ENCODE measurements at places on chromosomes 2 and 18.

DNA sequence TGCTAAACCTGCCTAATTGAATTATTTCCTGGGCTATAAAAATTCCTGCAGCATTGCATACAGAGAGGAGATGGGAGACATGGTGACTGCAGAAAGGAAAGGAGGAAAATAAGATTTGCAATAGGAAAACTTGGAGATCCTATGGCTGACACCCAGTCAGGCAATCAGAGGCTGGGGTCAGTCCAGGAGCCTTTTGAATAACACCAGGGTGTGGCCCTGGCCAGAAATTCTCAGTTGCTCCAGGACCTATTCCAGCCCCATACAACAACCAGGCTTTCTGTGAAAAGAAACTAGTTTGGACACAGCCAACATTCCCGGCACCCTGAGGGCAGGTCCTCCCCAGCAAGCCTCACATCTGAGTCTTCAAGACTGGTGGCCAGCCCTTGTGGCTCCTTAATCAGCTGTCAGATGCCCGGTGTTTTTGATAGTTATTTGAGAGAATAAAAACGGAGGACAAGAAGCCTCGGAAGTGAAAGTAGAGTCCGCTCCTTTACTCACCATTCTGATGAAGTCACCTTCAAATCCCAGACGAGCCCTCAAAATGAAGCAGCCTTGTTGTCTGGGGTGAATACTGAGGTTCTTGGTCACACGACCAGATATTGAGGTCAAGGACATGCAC is 31.1 kb upstream of the GMCL1 start:
- DNase-seq = no peak

- no peak for DNase-seq
These were observed 33.6 kb upstream of the AP1S3 start for GRCh38 chr2:223870840-223871611.

DNA sequence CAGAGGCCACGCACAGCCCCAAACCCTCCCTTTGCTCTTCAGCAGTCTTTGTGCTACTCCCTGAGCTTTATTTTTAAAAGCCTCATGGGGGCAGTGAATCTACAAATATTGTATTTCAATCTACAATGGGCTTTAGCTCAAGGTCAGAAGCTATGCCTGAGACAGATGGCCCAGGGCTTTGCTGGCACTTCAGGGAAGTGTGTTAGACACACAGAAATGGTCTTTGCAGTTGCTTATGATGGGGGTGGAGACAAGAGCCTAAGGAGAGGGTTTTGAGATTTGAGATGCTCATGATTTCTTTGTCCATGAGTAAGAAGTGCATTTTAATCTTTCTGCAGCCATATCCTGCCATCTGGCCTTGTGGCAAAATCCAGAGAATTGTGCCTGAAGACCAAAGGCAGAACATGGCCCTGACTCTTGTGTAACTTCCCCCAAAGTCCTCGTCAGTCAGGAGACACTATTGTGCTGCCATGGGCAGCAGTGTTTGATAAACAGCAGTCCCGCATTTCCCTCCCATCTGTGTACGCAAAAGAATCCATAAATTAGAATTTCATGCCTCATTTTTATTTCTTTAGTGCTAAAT is 92.6 kb downstream of the VAPA start:
- no peak for DNase-seq

- no peak for DNase-seq
These were observed 105.4 kb downstream of the RGPD3 start for GRCh38 chr2:106362789-106363188.

DNA sequence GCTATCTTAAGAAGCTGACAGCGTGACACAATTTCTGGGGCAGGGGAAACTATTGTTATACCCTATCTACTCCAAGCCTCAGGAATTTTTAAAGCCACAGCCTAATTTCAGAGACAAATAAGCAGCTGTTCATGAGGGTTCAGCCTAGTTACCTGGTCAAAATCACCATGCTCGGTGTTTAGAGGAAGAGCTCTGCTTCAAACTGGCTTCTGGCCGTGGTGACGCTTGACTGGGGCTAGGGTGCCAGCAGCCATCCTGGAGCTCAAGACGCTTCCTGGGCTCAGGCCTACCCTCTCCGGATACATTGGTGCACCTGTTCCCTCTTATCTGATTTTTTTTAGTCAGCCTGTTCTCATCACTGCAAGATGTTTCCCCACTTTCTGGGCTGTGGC is 41.7 kb downstream of the FRZB start:
- no peak for DNase-seq

- DNase-seq = no peak
These were observed 2.3 kb upstream of the TFCP2L1 start for GRCh38 chr2:121287146-121287798.

DNA sequence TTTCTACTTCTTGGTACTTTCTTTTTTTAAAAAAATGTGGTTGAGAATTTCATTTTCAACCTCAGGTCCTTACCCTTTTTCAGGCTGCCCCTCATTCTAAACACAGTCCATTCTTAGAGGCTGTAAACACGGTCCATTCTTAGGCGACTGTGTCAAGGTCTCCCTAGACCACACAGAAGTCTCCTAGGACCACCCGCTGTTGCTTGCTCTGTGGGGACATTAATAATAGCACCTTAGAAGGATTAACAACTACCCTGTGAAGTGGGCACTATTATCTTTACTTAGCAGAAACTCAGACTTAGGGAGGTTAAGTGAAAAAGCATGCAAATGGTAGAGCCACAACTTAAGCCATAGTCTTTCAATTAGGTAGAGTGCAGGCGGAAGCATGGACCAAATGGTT is 91.7 kb downstream of the RBMS1 start:
- no peak for DNase-seq

- no peak for DNase-seq
These were observed 166.2 kb downstream of the PHLPP1 start for GRCh38 chr18:62881509-62882016.

- no peak for DNase-seq
These were observed 335.3 kb downstream of the TNS1 start for GRCh38 chr2:217667512-217667911.

DNA sequence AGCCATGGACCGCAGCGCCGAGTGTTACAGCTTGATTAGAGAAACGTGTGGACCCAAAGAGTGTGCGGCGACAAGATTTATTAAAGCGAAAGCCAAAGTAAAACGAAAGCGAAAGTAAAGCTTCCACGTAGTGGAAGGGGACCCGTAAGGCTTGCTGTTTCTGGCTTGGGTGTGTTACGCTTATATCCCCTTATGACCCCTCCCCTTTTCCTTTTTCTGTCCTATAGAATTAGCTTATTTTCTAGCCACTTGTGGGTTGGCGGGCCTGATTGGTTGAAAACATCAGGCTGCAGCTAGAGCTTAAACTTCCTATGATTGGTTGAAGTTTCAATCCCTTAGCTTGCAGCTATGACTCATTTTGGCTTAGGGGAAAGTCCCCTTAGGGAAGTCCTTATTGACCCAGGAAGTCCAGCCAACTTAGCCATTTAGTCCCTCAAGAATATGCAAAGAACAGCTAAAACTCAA is 969.7 kb downstream of the DCDC2C start:
- no peak for DNase-seq

GRCh38 chr2:33907866-33908265 is 308.8 kb upstream of the FAM98A start:
- DNase-seq = no peak

GRCh38 chr2:230989731-230990130 is 6.2 kb upstream of the SPATA3 start:
- DNase-seq = no peak

DNA sequence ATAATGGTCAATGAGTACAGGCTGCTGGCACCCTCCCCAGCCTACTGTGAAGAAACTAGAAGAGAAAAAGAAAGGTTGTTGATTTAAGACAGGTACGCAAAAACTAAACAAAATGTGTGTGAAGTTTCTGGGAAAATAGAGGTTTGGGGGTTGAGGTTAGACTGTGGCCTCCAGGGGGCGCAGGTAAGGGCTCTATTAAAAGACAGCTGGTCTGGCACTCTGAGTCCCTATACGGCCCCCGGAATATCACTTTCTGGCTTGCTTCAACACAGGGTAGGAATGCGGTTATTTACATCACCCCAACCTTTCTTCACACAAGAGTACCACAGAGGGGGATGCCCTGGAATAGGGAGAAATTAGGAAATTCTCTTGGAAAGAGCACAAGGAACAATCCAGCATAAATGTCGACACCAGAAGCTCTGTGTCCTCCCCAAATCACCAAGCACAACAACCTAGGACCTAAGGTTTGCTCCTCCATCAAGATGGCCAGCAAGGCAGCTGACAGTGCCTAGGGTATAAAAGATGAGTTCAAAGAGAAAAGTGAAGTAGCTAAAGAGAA is 480.8 kb upstream of the KLHL29 start:
- no peak for DNase-seq

- no peak for DNase-seq
These were observed 9.0 kb downstream of the PMAIP1 start for GRCh38 chr18:59908799-59909198.

DNA sequence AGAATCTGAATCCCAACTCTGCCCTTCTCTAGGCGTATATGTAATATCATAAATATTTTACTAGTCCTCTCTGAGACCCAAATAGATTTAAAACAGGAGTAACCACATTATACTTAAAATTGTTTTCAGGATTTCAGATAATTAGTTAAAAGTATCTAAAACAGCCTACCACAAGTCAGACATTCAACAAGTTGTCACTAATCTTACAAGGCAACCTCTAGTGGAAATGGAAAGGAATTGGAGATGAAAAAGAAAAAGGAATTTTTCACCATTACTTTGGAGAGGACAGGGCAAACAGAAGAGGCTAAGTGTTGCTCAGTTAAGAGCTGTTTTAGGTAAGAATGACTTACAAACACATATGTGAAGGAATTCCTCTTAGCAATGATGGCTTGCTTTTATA is 11.4 kb downstream of the CUL3 start:
- no peak for DNase-seq

DNA sequence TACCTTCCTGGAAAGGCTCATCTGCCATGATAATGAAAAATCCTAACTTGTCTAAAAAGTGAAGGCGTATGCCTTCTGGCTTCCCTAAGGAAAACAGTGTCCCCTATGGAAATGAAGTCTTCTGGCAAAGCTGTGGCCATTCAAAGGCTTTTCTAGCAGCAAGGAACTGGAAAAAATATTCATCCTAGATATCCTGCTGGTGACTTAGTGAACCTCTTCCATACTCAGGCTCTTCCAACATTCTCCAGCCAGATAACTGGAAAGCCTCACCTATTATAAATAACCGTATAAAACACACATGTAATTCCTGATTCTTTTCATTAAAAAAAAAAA is 84.7 kb downstream of the RBMS1 start:
- DNase-seq = no peak

DNA sequence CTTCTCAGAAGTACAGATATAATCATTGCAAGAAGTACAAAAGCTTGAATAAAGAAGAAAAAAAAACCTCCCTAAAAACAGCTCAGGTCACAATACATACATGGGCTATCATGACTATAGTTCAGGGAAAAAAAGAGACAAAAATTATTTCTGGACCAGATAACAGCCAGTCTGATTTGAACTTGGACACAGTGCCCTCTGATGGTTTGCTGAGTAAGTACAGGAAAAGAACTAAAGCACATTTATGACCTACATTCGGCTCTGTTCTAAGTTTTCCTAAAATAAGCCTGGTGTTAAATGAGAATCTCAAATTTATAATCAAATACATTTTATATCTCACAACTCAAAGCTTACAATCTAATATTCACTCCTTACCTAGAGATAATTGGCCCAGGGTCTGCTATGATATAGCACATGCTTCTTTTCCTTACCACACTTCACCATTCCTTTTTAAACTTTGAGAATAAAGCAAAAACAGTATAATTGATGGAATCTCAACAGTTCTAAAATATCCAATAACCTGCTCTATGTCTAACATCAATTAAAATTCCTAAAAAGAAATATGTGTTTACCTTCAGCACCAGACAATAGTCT is 81.1 kb downstream of the RAPH1 start:
- no peak for DNase-seq

DNA sequence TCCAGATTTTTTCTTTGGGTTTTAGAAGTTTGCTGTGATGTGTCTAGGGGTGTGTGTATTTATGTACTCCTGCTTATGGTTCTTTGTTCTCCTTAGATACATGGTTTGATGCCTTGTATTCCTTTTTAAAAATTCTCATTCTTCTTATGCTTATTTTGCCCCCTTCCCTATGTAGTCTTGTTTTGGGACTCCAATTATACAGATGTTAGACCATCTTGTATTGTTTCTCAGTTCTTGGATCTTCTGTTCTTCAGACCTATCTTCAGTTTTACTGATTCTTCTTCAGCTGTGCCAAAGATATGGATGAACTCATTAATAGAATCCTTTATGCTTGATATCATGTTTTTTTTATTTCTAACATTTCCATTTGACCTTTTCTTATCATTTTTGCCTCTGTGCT is 14.2 kb upstream of the MSL3B start:
- DNase-seq = no peak

Measured in activated gamma-delta T cell (primary cell).